ENCODE measurements at places on chromosomes 11 and 22.

- DNase-seq = no peak
These were observed 18.8 kb downstream of the VPS37C start for GRCh38 chr11:61142424-61142823.

GRCh38 chr11:58006940-58007339, 16.7 kb upstream of the OR9Q1 start:
- DNase-seq = no peak

DNA sequence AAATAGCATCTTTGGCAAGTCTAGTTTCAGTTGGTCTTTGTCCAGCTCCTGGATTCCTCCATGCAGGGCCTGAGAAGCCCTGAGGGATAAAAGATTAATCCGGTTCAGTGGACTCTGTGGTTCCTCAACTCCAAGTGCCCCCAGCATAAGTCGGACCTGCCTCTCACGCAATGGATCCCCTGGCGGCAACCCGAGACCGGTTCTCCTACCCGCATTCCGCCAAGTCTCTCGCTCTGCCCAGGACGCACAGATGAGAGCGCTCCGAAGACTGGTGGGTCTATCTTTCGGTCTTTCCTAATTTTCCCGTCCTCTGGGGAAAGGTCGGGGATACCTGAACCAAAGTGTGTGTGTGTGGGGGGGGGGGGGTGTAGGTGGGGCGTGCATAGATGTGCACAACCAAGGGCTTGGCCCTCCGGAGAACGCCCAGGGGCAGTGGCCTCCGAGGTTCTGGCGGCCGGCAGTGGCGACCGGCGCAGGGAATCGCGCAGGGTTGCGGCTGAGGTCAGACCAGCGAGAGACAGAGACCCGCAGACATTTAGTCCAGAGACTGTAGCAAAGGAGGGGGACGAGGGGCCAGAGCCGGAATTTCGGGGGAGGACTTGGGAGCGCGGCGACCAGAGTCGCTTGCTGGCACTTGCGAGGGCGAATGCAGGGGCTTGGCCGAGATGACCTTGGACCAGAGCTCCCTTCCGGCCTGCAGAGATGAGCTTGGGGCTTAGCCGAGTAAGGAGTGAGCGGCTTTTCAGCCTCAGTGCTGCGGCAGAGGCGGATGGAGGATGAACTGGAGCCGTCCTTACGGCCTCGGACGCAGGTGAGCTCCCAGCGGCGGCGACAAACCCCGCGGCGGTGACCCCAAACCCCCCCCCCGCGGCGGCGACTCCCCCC, 712 bp upstream of the SLC2A11 start:
- DNase-seq = no peak

GRCh38 chr11:10686311-10686710, 7.2 kb downstream of the IRAG1 start:
- DNase-seq = no peak

GRCh38 chr22:23547818-23548500, 32.1 kb downstream of the IGLL1 start:
- peak; percentile 5 for DNase-seq
